ENCODE measurements at places on chromosomes 13 and 19. TPM values are rescaled to one million over a fixed set of nuclear protein-coding genes. Genes with fewer than 3 reads are reported as not detected.

GRCh38 chr13:24032252-24032651, 128.3 kb upstream of the SPATA13 start:
- H3K27me3 ChIP-seq = peaks cover 37% of the 10 kb centered on the region
- no peak for DNase-seq
- H3K36me3 ChIP-seq = no peaks in the 10 kb centered on the region
- H3K27ac ChIP-seq = no peak overlapping the region

GRCh38 chr19:28341810-28342350, 871.1 kb downstream of the UQCRFS1 start:
- peaks cover 7% of the 10 kb centered on the region for H3K36me3 ChIP-seq
- no peak overlapping the region for H3K27ac ChIP-seq
- peaks cover 7% of the 10 kb centered on the region for H3K27me3 ChIP-seq
- no peak for DNase-seq
- no peaks in the 10 kb centered on the region for H3K4me1 ChIP-seq
- no peak overlapping the region for H3K4me3 ChIP-seq

DNA sequence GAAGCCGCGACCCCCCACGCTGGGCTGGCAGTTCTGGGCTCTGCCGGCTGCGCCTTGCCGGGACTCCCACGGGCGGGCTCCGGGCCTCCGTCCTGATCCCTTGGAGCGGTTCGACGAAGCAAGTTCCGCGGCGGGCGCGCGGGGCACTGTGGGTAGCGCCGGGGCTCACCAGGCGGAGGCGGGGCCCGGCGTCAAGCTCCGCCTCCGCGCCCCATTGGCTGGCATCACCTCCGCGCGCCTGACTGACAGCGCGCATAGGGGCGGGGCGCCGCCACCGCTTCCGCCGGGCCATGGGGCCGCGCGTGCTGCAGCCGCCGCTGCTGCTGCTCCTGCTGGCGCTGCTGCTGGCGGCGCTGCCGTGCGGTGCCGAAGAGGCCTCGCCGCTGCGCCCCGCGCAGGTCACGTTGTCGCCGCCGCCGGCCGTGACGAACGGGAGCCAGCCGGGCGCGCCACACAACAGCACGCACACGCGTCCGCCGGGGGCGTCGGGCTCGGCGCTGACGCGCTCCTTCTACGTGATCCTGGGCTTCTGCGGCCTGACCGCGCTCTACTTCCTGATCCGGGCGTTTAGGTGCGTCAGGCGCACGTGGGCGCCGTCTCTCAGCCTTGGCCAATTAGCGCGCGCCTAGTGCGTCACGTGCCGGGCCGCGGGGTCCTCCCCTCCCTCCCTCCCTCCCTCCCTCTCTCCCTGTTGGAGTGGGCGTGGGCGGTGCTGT, at the start of gene FAM174C:
Gene FAM174C, plus strand, starts transcription at position 271 of the 716 bp plus-strand sequence. Its CDS starts 20 bp downstream, at position 291.
- H3K36me3 ChIP-seq = peaks cover 15% of the 10 kb centered on the region
- H3K4me3 ChIP-seq = peak within 1 kb of the TSS; percentile 83
- peaks cover 42% of the 10 kb centered on the region for H3K4me1 ChIP-seq
- H3K27me3 ChIP-seq = no peaks in the 10 kb centered on the region
- peak within 1 kb of the TSS; percentile 79 for H3K27ac ChIP-seq

GRCh38 chr13:103517066-103517767, 451.0 kb upstream of the SLC10A2 start:
- H3K36me3 ChIP-seq = no peaks in the 10 kb centered on the region
- no peak overlapping the region for H3K27ac ChIP-seq
- H3K27me3 ChIP-seq = no peaks in the 10 kb centered on the region
- DNase-seq = no peak
- H3K4me1 ChIP-seq = no peaks in the 10 kb centered on the region

DNA sequence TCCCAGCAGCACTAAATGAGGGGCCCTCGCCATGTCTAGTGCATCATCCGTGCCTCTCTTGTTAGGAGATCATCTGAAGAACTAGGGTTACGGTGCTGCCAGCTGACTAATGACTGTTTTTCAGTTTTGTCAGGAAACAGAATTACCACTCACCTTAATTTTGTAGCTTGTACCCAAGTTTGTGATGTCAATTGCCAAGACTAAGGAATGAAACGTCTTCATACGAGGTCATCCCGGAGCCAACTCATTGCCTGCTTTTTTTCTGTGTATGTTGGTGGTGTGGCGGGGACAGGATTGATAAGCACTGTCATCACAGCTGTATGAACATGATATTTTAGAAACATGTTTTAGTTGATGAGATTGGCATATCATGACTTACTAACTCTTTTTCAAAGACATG, 100.6 kb downstream of the TNFRSF19 start:
- H3K36me3 ChIP-seq = no peaks in the 10 kb centered on the region
- H3K27me3 ChIP-seq = peaks cover 14% of the 10 kb centered on the region
- H3K27ac ChIP-seq = no peak overlapping the region
- no peaks in the 10 kb centered on the region for H3K4me1 ChIP-seq

GRCh38 chr13:32911506-32911905, 104.7 kb upstream of the KL start:
- peaks cover 5% of the 10 kb centered on the region for H3K27me3 ChIP-seq
- H3K4me3 ChIP-seq = no peak overlapping the region
- H3K27ac ChIP-seq = no peak overlapping the region

DNA sequence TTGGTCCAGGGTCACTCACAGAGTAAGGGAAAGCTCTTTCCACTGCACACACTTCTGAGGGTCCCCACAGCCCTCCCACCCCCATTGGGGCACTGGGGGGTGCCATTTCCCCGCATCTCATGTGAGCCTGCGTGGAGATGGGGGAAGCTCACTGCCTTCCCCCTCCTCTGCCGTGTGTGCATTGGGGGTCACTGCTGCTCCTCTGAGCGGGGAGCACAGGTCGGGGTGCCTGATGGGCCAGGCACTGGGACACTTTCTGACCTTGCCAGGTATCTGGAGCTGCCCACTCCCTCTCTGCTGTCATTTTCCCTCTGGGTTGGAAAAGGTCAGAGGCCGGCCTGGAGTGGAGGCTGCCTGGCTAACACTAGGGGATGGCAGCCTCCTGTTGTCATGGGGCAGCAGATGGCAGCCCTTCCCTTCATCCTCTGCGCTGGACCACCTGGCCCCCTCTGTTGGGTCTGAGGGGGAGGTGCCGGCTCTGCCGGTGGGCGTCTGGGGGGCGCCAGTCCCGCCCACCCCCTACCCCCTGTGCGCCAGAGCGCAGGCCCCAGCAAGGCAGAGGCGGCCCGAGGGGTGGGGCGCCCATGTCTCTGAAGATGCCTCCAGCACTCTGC, 9.1 kb downstream of the SSBP4 start:
- peaks cover 5% of the 10 kb centered on the region for H3K4me1 ChIP-seq
- H3K4me3 ChIP-seq = no peak overlapping the region
- no peak for DNase-seq
- no peaks in the 10 kb centered on the region for H3K36me3 ChIP-seq
- no peaks in the 10 kb centered on the region for H3K27me3 ChIP-seq
- no peak overlapping the region for H3K27ac ChIP-seq

- peak; percentile 94 for DNase-seq
- H3K4me3 ChIP-seq = peak within 1 kb of the TSS; percentile 89
- H3K27me3 ChIP-seq = no peaks in the 10 kb centered on the region
- H3K4me1 ChIP-seq = peaks cover 21% of the 10 kb centered on the region
These were observed at the start of gene ZNF665 for GRCh38 chr19:53192771-53193534. ZNF665 (minus strand) TSS chr19:53193358; CDS start chr19:53182898, 10,460 bp downstream.

DNA sequence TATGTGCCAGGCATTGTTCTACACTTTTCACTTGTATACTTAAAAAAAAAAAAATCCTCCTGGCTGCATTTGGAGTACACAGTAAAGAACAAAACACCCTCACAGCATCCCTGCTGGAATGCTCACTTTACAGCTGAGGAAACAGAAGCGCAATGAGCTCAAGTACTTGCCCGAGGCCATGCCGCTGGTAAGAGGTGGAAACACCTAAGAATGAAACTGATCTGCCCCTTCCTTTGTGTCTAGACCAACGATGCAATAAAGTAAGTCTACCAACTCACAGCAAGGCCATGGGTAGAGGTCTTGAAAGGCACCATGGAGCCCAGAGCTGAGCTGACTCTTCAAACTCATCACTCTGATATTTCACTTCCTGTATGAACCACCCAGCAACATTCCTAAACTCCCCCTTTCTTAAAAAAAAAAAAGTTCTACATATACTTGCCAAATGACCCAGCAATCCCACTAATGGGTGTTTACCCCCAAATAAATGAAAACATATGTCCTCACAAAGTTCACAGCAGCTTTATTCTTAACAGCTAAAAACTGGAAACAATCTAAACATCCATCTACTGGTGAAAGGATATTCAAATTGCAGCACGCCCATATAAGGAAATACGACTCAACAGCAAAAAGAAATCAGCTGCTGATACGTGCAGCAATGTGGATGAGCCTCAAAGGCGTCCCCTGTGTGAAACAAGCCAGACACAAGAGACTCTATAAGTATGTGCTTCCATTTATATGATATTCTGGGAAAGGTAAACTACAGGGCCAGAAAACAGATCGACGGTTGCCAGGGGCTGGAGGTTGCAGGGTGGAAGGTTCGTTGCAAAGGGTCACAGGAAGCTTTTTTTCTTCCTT, 236.6 kb upstream of the MAB21L1 start:
- H3K27me3 ChIP-seq = no peaks in the 10 kb centered on the region
- H3K36me3 ChIP-seq = no peaks in the 10 kb centered on the region
- no peaks in the 10 kb centered on the region for H3K4me1 ChIP-seq
- no peak overlapping the region for H3K4me3 ChIP-seq

GRCh38 chr19:33441828-33442227, 68.3 kb downstream of the CEBPG start:
- H3K27me3 ChIP-seq = no peaks in the 10 kb centered on the region
- H3K36me3 ChIP-seq = no peaks in the 10 kb centered on the region
- peaks cover 20% of the 10 kb centered on the region for H3K4me1 ChIP-seq
- no peak for DNase-seq

DNA sequence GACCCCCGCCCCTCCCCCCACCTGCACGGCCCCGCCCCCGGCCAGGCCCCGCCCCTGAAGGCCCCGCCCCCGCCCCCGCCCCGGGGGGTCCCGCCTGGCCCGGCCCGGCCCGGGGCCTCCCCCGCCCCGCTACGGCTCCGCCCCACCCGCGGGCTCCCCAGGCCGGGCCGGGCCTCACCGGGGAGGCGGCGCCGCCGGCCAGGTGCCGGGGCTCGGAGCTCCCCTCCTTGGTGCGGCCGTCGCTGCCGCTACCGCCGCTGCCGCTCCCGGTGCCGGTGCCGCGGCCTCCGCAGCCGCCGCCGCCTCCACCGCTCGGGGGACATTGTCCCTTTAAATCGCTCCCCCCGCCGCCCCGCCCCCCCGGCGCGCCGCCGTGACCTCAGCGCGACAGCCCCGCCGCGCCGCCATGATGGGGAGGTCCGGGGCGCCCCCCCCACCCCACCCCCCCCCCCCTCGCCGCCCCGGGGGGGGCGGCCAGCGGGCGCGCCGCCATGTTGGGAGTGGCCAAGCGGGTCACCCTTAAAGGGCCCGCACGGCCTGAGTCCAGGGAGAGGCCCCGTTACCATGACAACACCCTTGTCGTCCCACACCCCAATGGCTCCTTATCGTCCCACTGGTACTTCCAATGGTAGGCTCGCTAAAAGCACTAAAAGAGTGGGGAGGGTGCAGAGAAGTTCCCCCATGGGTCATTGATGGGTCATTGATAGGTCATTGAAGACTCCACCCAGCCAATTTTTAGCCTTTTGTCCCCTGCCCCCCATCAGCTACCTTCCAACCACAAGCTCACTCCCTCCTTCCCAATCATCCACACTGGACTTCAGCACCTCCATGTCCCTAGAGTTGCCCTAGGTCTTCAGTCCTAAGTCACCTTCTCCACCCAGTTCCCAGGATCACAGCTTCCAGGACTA, at the start of gene WIZ:
Gene WIZ, minus strand, starts transcription at position 337 of the 908 bp plus-strand sequence. CDS start 1,649 bp downstream, outside the sequence.
- peaks cover 32% of the 10 kb centered on the region for H3K4me1 ChIP-seq
- peak within 1 kb of the TSS; percentile 48 for H3K27ac ChIP-seq
- DNase-seq = peak; percentile 84
- H3K27me3 ChIP-seq = no peaks in the 10 kb centered on the region
- peak within 1 kb of the TSS; percentile 78 for H3K4me3 ChIP-seq

- H3K4me3 ChIP-seq = no peak overlapping the region
- H3K36me3 ChIP-seq = no peaks in the 10 kb centered on the region
- H3K27me3 ChIP-seq = no peaks in the 10 kb centered on the region
These were observed 127.6 kb downstream of the URI1 start for GRCh38 chr19:30069535-30070197.

GRCh38 chr19:33311326-33311682, 9.0 kb upstream of the CEBPA start:
- no peaks in the 10 kb centered on the region for H3K27me3 ChIP-seq
- H3K4me3 ChIP-seq = no peak overlapping the region
- no peaks in the 10 kb centered on the region for H3K36me3 ChIP-seq
- no peak for DNase-seq

GRCh38 chr13:94033830-94034642, 445.4 kb downstream of the DCT start:
- H3K36me3 ChIP-seq = no peaks in the 10 kb centered on the region
- no peak overlapping the region for H3K4me3 ChIP-seq
- H3K27ac ChIP-seq = no peak overlapping the region
- H3K27me3 ChIP-seq = no peaks in the 10 kb centered on the region
- DNase-seq = no peak

GRCh38 chr13:40457929-40458719, 208.3 kb downstream of the FOXO1 start:
- no peak overlapping the region for H3K27ac ChIP-seq
- no peaks in the 10 kb centered on the region for H3K4me1 ChIP-seq
- H3K36me3 ChIP-seq = no peaks in the 10 kb centered on the region

- H3K36me3 ChIP-seq = no peaks in the 10 kb centered on the region
- H3K4me1 ChIP-seq = no peaks in the 10 kb centered on the region
- no peak for DNase-seq
- H3K27ac ChIP-seq = no peak overlapping the region
These were observed 32.9 kb upstream of the OXGR1 start for GRCh38 chr13:97027162-97027554.

GRCh38 chr13:113745059-113745458, 14.0 kb upstream of the TMEM255B start:
- no peak overlapping the region for H3K27ac ChIP-seq
- DNase-seq = no peak
- no peak overlapping the region for H3K4me3 ChIP-seq

- H3K36me3 ChIP-seq = no peaks in the 10 kb centered on the region
- no peak overlapping the region for H3K27ac ChIP-seq
- no peaks in the 10 kb centered on the region for H3K27me3 ChIP-seq
- peaks cover 16% of the 10 kb centered on the region for H3K4me1 ChIP-seq
- DNase-seq = no peak
These were observed 400.5 kb downstream of the KLF12 start for GRCh38 chr13:73733706-73734105.

GRCh38 chr13:64925284-64925683, 2304.9 kb downstream of the PCDH9 start:
- peaks cover 4% of the 10 kb centered on the region for H3K36me3 ChIP-seq
- DNase-seq = no peak
- H3K4me1 ChIP-seq = no peaks in the 10 kb centered on the region

DNA sequence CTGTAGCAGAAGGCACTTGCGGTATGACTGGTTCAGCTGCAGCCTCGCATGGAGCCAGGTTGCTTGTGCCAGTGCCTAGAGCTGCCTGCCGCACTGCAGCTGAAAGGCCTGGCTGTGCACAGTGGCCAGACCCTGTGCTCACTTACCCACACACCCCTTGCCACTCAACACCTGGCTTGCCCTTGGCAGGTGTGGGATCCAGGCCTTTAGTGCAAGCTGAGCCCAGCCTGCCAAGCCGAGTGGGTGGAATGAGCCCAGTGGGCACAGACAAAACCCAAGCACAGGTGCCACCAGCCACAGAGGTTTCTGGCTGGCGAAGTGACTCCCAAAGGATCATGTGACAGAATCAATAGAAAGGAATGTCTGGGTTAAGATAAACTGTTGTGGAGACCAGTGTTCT, 19.5 kb downstream of the LIG4 start:
- H3K27ac ChIP-seq = no peak overlapping the region
- peaks cover 18% of the 10 kb centered on the region for H3K27me3 ChIP-seq
- DNase-seq = no peak

The FXYD5 gene
- total RNA-seq = 236 TPM

The FXYD1 gene
- not detected for total RNA-seq

The RNF113B gene
- total RNA-seq = not detected

The ZNF610 gene
- total RNA-seq = 0.74 TPM

The ZNF440 gene
- total RNA-seq = 20.1 TPM

The CGB5 gene
- total RNA-seq = not detected

The ZNF571 gene
- total RNA-seq = 2.0 TPM

The PRODH2 gene
- not detected for total RNA-seq

The LIG4 gene
- total RNA-seq = 21.8 TPM

The KLHL1 gene
- not detected for total RNA-seq

The KLK3 gene
- not detected for total RNA-seq

All from natural killer cell treated with Interleukin-12 subunit alpha and Interleukin-12 subunit beta and Interleukin-15 and Interleukin-18, amount 100 ng/mL, for 72 hours (primary cell).